Eye (tissue), 1 donor: ENCODE measurements at places on chromosomes 2 and 18.

GRCh38 chr2:200331061-200331400 is 24.5 kb downstream of the SPATS2L start:
- no peak for DNase-seq

GRCh38 chr2:210366675-210367080 is 51.7 kb upstream of the MYL1 start:
- DNase-seq = no peak

DNA sequence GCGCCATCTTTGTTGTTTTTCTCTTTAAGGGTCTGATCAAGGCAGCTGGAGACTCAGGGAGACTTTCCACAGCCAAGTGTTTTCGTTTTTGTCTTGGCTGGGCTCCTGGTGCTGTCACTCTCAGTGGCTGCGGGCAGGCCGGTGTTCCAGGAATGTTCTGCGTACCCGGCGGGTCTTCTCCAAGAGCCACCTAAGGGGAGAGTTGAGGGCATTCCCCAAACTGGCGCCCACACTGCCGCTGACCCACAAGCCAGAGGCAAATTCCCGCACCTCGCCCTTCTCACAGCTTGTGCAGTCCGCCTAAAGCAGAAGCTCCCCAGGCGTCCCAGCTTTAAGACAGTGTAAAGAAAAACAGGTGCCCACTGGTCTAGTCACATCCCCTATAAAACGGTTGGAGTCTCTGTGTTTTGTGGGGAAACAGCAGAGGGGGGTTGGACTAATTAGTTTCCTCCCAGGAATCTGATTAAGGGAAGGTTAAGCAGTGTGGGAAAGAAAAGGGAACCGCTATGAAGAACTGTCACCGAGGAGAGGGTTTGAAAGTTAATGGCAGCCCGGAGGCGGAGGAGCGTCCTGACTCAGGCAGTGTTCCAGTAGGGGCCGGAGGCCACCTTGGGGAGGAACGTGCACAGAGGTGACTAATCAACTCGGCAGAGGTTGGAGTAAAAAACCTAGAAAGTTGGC is 224.5 kb downstream of the SLC4A3 start:
- no peak for DNase-seq

DNA sequence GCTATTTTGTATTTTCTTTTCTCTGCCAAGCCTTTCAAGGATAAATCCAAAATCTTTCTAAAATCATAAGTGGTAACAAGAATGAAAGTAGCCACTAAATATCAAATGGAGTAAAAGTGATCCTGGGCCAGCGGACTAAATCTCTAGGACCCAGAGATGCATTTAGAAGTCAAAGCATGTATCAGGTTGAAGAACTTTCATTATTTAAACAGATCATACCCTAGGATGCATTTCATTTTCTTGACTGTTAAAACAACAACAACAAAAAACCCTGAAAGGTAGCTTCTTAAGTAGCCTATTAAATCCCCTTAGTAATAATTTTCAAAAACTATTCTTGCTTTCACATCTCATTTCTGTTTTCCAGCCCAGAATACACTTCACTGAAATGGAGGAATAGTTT is 4.8 kb upstream of the POU3F3 start:
- peak; percentile 30 for DNase-seq

- DNase-seq = no peak
These were observed 92.3 kb upstream of the UPP2 start for GRCh38 chr2:158009399-158009798.

- peak; percentile 22 for DNase-seq
These were observed 27.3 kb upstream of the NFU1 start for GRCh38 chr2:69464575-69464974.
